ENCODE measurements at places on chromosomes 16 and 17. TPM values are rescaled to one million over a fixed set of nuclear protein-coding genes. Genes with fewer than 3 reads are reported as not detected.

Gene ATAD5
- total RNA-seq: 1.7 TPM

Gene CENPX
- total RNA-seq: 30.0 TPM

Gene STX1B
- total RNA-seq: 0.62 TPM

Gene ODF4
- not detected for total RNA-seq

Gene MYO15B
- 63.4 TPM for total RNA-seq

Gene DLX4
- total RNA-seq: not detected

Gene NPIPB4
- total RNA-seq: 79.3 TPM

Gene PPM1E
- 1.2 TPM for total RNA-seq

Gene FBXL16
- 1.7 TPM for total RNA-seq

Gene PIRT
- not detected for total RNA-seq

Gene OR1A1
- not detected for total RNA-seq

Gene PRRT2
- 0.60 TPM for total RNA-seq

Gene GAS2L2
- not detected for total RNA-seq

Gene CNGB1
- total RNA-seq: not detected

Gene TP53TG3C
- total RNA-seq: not detected

Gene MYH2
- total RNA-seq: 0.18 TPM

Gene AURKB
- 1.5 TPM for total RNA-seq

Gene RHBDF1
- 7.3 TPM for total RNA-seq

Gene SCNN1B
- 0.13 TPM for total RNA-seq

Gene NUDT21
- total RNA-seq: 26.2 TPM

Gene TRIM47
- 21.4 TPM for total RNA-seq

Gene SLC16A5
- total RNA-seq: 1.5 TPM

Gene HBQ1
- not detected for total RNA-seq

Gene GLP2R
- 0.12 TPM for total RNA-seq

Gene STUB1
- total RNA-seq: 69.6 TPM

Gene CCDC200
- total RNA-seq: not detected

Gene CCL16
- total RNA-seq: 27.6 TPM

Gene CTRB2
- not detected for total RNA-seq

Gene RNF112
- 0.42 TPM for total RNA-seq

Gene TERB1
- total RNA-seq: not detected

Gene CES5A
- 1.5 TPM for total RNA-seq

Gene KRT40
- total RNA-seq: not detected

Gene CA4
- not detected for total RNA-seq

Gene KRT33A
- total RNA-seq: not detected

Gene TBX2
- total RNA-seq: 3.0 TPM

Gene USB1
- 63.3 TPM for total RNA-seq

Gene ATP2C2
- total RNA-seq: 0.18 TPM
